Left renal pelvis (tissue), 4 donors: ENCODE measurements at places on chromosomes 2 and 18.

GRCh38 chr2:148218326-148219075 lies 197.6 kb downstream of the MBD5 start:
- DNase-seq = no peak

DNA sequence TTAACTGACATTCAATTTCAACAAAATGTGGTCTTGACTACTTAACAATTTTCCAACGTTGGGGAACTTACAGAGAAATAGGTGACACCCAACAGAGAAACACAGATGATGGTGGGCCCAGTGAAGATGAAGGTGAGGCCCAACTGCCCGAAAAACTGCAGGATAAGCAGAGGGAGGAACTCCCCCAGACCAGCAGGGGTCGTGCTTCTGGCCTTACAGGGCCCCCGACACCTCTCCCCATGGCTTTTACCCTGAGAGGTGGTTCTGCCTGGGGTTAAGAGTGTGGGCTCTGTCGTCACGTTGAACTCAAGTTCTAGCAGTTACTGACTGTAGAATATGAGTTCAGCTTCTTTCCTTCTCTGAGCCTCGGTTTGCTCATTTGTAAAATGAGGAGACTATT lies 119.5 kb upstream of the SMIM21 start:
- no peak for DNase-seq

DNA sequence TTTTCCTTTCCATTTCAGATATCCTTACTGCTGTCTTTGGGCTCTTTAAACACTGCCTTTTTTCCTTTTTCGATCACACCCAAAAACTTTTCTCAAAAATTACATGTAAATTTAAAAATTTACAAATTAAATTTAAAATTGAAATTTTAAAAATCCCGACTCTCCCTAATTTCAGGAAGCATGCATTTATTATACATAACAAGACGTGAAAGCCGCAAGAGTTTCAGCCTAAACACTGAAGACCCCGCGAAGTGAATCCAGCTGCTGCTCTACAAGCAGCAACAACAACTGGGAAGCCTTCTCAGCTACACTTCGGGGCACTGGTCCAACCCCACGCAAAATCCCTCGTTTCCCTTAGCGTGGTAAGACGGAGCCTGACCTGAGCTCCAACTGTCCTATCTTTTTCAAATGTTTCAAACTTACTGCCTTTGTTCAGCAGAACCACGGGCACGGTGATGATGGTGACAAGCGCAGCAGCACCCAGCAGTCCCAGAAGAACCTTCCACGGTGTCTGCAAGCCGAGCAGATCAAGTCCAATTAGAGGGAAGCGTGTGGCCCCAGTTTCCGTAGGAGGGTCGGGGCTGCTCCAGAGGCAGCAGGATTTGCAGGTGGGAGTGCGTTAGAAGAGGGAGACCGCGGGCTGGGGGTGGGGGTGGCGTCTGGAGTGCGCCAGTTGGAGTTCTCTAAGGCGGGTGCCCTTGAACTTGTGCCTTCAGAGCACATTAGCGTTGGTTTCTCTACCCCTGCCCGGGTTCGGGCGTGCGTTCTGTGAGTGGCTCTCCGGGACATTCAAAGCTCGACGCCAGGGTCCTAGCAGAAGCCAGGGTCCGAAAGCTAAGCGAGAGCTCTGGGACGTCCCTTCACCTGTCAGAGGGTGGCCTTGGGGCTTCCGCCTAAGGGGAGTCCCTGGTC lies 783 bp downstream of the DPP4 start:
- DNase-seq = no peak

DNA sequence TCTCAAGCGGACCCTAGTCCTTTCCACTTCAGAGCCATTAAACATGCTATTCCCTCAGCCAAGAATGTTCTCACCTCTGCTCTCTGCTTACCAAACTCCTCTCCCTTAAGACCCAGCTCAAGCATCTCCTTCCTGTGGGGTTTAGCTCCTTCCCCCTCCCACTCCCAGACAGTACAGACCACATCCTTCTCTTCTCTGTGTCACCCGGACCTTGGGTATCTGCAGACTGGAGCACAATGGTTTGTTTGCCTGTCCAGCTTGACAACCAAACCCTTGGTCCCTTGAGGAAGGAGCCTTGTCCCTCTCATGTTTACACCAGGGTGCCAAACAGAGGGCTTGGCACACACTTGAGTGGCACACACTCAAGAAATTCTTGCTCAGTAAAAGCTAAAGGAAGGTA lies 4.1 kb upstream of the CD8A start:
- no peak for DNase-seq

DNA sequence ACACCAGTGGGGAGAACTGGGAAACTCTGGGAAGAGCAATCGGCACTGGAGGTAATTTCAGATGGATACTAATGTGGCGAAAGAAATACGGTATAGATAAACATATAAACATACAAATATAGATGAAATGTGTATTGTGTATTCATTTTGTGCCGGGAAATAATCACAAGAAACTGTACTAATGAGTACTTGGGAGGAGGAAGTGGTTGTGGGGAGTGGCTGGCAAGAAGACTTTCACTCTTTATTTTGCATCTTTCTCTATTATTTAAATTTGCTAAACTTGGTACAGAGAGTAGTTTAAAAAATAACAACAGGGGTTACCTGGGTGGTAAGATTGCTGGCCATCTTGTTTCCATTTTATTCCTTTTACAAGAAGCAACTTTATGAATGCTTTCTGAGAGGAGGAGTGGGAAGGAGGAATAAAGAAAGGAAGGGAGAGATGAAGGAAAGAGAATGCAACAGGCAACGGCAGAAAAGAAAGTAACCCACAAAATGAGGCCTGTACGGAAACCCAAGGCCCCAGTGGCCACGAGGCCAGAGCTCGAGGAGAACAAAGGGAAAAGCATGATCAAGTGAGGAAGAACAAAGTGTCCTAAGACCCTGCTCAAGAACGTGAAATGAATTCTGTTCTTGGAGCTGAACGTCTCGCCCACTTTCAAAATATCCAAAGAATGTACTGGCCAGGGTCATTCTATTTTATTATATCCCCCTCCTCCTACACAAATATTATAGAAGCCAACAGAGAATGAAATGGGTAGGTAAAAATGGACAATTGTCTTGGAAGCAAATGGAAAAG lies 45.2 kb downstream of the FAM178B start:
- DNase-seq = no peak

- DNase-seq = no peak
Observed at GRCh38 chr2:16655445-16655837, 10.2 kb downstream of the CYRIA start.

DNA sequence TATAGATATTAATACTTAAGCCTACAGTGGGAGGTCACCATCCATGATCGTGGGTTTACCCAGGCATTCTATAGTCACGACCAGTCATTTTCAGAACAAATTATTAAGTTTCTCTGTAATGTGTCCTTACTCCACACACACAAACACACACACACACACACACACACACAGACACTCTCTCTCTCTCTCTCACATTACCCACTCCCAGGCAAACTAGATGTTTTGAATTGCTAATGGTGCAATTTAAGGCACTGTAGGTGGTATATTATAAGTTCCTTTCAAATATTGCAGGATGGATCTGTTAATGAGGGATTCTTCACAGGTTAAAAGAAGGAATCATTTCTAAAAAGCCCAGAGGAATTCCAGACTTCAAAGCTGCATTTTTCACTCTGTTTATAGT lies 657.8 kb downstream of the MBD2 start:
- no peak for DNase-seq

GRCh38 chr2:230643576-230644291 lies 68.9 kb upstream of the CAB39 start:
- DNase-seq = no peak

GRCh38 chr2:168740360-168740759 lies 62.1 kb upstream of the NOSTRIN start:
- DNase-seq = no peak

DNA sequence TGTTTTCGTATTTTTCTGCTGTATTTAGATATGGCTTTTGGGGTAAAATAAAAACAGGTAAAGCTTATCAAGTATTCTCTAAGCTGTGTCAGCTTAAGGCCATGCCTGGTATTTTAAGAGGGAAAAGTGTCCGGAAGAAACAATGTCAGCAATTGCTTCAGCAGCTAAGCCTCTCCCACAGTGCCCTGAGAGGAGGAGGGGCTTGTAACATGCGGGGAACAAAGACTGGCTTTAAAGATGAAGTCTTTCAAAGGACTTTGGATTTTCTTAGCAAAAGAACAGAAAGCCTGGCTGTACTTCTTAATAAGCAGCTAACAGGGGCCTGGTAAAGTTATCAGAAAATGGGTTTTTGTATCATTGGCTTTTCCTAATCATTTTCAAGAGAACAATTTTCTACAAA lies 102.8 kb downstream of the PXDN start:
- DNase-seq = no peak

GRCh38 chr2:96164459-96165184 lies 19.4 kb upstream of the DUSP2 start:
- DNase-seq = no peak

- no peak for DNase-seq
Observed at GRCh38 chr2:101420623-101421022, 33.3 kb upstream of the CREG2 start.

- no peak for DNase-seq
Observed at GRCh38 chr2:236844711-236845110, 241.0 kb upstream of the COPS8 start.

DNA sequence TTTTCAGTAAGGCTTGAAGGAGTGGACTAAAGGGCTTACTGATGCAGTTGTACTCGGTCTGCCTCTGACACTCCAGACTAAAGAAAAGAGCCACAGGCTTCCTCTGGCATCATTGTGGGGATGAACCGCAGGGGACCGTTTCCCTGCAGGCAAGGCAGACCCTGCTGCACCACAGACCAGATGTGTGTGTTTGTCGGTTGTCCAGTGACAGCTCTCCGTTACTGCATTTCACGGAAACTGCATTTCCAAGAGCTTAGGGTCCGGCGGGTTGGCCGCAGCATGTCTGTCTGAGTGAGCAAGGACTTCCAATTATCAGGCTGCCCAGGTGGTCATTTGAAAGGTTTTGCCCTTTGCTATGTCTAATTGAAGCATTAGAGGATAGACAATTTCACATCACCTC lies 98.1 kb downstream of the FAM210A start:
- DNase-seq = no peak

GRCh38 chr2:37767046-37767445 lies 95.6 kb upstream of the CDC42EP3 start:
- no peak for DNase-seq
